GM20000 (cell line): ENCODE measurements at places on chromosomes 16 and 17.

DNA sequence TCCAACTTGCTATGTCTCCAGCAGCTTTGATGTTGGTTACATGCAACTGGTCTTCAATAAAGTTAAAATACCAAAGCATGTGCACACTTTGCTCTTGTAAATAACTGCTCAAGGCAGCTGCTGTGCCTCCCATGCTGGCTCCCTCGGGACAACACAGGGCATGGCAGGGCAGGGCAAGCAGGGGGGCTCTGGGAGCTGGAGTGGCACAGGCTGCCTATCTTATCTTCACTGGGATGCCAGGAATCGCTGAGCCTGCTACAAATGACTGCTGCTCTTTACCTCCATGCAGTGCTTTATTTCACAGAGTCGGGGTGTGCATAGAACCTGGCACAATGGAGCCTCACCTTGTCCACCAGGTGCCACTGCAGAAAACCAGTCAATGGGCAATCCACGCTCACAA is 21.8 kb downstream of the PEMT start:
- DNase-seq: no peak

- DNase-seq: no peak
Measured at GRCh38 chr17:339193-340061, 13.2 kb downstream of the RPH3AL start.

- DNase-seq: no peak
Measured at GRCh38 chr17:69812240-69812837, 262.7 kb upstream of the KCNJ16 start.

DNA sequence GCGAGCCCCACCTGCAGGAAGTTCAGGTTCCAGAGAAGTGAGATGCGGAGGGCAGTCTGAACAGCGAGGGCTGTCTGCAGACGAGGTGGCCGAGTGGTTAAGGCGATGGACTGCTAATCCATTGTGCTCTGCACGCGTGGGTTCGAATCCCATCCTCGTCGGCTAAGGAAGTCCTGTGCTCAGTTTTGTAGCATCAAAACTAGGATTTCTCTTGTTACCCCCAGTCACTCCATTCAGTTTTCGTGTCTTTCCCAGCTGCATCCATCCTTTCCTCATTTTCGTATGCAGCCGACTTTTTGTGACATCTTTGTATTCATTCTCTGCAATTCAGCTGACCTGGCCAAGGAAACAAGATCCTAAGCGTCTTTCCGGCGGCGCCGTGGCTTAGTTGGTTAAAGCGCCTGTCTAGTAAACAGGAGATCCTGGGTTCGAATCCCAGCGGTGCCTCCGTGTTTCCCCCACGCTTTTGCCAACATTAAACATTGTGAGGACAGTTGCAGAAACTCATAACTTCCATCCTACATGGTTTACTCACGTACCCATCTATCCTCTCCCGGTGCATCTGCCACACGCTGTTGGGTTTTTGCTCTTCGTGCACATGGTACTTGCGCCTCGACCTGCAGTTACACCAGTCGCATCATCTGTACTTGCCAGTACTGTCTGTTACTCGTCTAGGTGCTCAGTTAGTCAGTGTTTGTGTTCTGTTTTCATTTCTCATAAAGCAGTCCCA is 3.0 kb downstream of the BORCS6 start:
- peak; percentile 74 for DNase-seq

- no peak for DNase-seq
Measured at GRCh38 chr17:3260600-3260999, 37.6 kb downstream of the OR3A1 start.

DNA sequence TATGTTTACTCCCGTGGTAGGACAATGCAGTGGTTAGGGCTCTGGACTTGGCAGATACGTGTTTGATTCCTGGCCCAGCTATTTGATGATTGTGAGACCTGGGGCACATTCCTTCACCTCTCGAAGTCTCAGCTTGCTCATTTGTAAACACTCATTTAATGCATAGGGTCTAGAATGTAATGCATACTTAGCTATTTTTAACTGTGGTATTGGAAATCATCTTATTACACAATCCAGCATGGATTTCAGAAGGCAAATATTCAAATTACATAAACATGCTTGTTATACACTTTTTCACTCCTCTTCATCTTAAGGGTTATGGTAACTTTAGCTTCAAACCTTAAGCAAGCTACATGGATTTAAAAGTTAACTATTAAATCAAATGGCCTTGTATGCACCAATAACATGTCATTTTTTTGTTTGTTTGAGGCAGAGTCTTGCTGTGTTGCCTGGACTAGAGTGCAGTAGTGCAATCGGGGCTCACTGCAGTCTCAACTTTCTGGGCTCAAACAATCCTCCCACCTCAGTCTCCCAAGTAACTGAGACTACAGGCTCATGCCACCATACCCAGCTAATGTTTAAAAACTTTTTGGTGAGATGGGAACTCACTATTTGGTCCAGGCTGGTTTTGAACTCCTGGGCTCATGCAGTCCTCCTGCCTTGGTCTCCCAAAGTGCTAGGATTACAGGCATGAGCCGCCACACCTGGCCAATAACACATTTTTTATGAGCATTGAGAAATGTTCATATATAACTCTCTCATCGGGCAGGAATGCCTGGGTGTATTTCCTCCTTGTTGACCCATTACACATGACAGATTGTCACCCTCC is 52.5 kb downstream of the VAT1L start:
- no peak for DNase-seq

DNA sequence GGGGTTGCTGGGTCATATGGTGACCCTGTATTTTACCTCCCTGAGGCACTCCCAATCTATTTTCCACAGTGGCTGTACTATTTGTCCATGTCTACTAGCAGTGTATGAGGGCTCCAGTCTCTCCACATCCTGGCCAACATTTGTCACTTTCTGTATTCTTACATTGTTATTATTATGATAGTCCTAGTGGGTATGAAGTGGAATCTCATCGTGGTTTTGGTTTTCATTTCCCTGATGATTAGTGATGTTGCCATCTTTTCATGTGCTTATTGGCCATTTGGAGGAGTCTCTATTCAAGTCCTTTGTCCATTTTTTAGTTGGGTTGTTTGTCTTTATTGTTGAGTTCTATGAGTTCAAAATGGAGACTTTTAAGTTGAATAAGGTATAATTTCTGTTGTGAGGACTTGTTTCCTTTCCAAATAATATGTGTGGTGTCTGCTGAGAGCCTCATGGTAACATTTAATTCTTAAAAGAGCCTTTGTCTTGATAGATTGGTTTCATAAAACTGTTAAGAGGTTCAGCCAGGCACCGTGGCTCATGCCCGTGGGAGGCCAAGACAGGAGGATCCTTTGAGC is 108.2 kb downstream of the RPTOR start:
- no peak for DNase-seq
